ENCODE measurements at places on chromosomes 3 and 15.

GRCh38 chr3:81799403-81799802, 38.0 kb upstream of the GBE1 start:
- no peak for ATAC-seq

DNA sequence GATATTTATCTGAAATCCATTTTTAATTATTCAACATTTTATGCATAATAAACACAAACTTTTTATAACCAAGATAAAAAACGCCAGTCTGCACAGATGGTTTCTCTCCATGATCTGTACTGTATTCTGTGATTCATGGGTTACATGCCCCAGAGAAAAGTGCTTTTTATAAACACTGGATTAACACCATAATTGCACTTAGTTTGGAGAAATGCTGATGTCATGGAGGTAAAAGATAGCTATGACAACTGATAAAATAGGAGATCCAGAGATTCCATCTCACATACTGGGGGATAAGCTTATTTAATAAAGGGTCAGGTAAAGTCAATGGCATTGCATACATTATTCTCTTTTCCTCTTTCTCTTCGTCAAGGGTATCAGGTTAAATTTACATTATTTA, 1460.4 kb upstream of the ALCAM start:
- no peak for ATAC-seq

GRCh38 chr15:27796405-27797320, 302.5 kb downstream of the OCA2 start:
- ATAC-seq = no peak

DNA sequence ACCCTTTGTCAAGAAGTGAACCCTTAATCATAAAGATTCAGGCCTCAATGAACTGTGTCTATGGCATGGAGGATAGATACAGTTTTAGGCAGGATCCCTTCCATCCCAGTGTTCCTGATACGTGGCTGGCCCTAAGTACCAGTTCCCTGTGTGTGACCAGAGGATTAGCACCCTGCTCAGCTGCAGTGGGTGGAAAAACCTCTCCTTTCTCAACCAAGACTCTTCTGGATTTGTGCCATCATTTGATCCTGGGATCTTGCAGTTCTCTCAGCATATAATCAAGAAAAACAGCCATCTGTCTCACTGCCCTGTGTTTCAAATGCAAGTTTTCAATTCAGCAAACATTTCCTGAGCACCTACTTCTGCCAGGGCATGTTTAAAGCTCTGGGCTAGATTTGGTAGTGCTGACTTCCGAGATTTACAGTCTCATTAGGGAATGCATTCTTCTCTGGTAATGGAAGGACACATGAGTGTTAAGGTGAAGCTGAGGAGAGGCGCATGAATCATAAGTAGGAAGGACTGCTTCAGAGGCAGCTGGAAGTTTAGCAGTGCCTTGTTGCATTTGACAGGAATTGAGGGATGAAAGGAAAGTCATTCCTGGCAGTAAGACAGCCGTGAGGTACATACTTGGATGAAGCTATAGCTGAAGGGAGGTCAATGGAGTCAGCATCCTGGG, 388.3 kb downstream of the MFSD1 start:
- no peak for ATAC-seq

GRCh38 chr3:45280232-45280631, 54.1 kb upstream of the TMEM158 start:
- no peak for ATAC-seq

DNA sequence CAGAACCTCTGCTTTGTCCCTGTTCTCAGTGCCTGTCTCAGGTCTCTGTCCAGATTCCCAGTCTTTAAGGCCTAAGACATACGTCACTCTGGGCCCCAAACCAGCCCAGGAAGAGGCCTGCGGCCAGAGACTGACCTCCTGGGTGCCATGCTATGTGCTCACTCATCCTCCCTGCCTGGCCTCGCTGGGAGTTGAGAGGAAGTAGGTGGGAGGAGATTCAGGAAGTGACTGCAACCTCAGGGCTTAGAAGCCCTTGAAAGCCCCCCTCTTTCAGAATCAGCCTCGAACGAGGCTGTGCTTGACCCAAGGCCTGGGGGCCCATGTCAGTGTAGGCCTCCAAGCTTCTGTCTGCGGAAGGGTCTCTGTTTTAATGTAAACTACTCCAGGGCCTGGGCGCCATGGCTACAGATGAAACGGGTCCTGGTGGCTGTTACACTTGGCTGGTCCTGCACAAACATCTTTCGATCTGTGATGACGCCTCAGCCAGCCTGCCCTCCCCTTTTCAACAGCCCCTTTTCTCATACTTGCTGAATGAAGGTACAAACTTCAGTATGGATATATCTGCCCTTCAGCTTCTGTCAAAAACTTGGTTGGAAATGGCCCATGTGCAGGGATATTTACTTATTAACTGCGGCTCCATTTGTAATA, 11.7 kb downstream of the RASGRF1 start:
- peak; percentile 60 for ATAC-seq

DNA sequence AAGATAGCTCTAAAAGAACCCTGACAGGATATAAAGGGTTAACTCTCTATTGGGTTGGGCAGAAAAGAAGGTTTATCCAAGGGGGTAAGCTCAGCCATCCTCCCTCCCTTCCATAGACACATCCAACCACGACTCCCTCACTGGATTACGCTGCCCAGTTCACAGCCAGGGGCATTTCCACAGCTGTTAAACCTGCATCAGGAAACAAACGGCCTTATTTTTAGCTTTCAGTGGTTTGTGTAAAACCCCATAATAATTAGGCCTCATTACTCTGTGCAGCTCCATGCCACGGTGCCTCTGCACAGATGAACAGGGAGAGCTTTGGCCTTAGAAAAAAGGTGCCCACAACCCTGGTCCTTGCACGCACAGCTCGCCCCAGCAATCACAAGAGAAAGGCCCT, 110.6 kb downstream of the GABRB3 start:
- ATAC-seq = no peak

- no peak for ATAC-seq
These were observed 271.4 kb downstream of the POLQ start for GRCh38 chr3:121274411-121274810.

- ATAC-seq = no peak
These were observed 14.3 kb upstream of the FBXL22 start for GRCh38 chr15:63582718-63583426.

GRCh38 chr3:148990236-148990635, 1.1 kb upstream of the GYG1 start:
- no peak for ATAC-seq

DNA sequence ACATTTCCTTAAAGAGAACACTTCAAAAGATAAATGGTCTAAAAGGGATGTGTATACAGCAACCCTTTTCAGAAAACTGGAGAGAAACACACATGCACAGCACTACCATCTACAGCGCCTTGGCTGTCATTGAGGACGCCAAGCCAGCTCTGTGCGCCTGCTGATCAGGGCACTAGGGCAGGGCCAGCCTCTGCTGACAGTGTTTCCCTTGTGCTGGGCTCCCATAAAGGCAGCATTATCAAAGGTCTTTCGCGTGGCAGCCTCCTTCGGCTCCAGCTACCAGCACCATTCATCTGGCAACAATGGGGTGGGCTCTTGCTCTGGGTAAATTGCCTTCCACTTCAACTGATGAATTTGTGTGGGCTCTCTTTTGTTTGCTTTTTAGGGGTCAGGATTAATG, 53.4 kb downstream of the LDHAL6B start:
- no peak for ATAC-seq

DNA sequence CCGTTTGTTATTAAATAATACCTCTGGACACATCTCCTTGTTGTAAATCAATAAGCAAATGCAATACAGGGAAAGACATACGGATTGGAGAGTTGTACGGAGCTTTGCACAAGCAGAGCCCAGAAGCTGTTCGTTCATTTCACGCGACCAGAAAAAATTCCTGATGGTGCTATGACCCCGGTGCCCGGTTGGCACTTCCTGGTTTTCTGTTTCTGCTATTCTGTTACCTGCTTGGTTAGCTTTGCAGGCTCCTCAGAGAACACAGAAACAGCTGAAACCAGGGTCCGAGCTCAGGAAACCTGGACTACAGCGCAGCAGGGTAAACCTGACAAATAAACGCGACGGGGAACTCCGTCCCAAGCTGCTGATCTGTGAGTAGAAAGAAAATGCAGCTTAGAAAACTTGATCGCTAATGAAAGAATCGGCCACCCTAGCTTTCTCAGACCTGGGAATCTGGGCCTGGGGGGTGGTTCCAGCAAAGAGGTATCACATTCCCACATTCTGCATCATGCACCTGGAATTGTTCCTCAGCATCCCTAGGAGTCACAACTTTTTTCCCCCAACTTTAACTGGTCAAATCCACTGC, 845 bp downstream of the CNTN3 start:
- no peak for ATAC-seq

DNA sequence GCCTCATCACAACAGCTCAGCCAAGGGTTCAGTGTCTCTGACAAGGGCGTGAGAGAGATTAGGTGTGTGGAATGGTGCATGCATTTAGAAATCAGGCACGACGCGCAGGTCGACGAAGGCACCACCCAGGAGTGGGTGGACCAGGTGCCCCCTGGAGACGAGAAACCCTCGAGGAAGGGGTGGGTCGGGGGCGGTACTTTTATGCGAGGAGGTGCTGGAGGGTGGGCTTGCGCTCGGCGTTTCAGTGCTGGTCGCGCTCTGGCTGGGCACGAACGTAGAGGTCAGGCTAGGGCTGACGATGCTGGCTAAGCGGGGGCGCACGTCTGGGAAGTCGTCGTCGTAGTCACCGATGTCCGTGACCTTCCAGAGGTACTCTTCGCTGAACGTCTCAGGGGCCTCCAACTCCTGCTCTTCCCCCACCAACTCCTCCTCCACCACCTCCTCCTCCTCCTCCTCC, 393 bp downstream of the ERICH6 start:
- peak; percentile 78 for ATAC-seq

GRCh38 chr3:45041666-45042065, 15.6 kb downstream of the CLEC3B start:
- no peak for ATAC-seq

DNA sequence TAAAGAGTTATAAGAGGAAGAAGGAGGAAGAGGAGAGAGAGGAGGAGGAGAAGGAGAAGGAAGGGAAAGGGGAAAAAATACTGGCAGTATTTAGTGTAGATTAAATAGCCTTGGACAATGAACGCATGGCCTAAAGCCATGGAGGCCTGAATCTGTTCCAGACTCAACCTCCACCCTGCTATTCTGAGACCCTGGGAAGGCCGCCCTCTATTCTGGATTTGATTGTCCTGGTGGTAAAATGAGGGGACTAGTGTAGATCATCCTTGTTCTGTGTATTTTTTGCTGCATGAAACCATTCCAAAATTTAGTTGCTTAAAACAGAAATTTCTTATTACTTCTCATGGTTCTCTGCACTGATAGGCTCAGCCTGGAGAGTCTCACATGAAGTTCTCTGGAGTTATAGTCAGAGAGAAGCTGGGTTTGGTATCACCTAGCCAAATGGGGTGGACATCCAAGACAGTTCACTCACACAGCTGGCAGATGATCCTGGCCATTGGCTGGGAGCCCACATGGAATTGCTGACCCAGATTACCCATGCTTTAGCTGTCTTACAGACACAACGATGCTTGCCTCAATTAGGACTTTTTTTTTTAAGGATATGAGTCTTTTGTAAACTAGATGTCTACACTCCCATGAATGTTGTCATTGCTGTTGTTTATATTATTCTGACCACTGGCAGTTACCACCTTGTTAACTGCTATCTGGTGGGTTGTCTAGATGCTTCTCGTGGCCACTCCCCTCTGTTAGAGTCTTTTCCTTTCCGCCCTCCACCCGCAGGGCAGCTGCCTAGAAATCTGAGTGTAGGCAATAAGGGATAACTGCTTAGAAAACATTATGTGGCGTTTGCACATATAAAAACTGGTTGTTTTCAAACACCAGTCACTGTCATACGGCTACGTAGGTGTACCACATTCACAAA, 149.9 kb downstream of the SST start:
- ATAC-seq = no peak

DNA sequence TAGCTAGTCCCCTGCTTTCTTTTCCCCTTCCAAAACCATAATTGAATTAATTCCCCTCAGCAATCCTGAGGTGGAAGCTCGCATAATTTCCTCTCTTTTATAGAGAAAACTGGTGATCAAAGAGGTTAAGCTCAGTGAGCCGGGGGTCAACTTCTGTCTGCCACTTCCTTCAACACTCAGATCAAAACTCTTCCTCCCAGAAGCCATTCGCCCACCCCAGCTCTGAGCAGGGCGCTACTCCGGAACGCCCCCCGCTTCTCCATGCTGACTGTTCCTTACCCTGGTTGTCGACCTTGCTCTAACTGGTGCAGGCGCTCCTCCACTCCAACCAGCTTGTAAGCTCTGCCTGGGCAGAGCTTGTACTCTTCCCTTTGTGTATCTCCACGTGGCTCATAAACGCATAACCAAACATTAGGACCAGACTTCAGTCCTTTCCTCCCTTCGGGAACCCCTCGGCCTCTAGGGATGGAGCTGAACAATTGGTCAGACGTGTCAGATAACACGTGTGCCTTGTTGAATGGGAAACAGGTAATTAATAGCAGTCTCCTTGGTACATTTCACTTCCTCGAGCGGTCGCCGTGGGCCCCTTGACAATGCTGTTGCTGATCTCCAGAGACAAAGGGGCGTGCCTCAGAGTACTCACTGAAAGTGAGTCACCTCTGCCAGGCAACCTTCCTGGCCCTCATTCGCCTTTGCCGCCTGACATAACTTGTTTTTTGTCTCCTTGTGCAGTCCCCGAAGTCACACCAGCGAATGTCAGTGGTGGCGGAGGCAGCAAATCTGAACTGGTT, 71.8 kb downstream of the IL5RA start:
- peak; percentile 20 for ATAC-seq

GRCh38 chr3:41249318-41249717, 50.0 kb downstream of the CTNNB1 start:
- no peak for ATAC-seq

DNA sequence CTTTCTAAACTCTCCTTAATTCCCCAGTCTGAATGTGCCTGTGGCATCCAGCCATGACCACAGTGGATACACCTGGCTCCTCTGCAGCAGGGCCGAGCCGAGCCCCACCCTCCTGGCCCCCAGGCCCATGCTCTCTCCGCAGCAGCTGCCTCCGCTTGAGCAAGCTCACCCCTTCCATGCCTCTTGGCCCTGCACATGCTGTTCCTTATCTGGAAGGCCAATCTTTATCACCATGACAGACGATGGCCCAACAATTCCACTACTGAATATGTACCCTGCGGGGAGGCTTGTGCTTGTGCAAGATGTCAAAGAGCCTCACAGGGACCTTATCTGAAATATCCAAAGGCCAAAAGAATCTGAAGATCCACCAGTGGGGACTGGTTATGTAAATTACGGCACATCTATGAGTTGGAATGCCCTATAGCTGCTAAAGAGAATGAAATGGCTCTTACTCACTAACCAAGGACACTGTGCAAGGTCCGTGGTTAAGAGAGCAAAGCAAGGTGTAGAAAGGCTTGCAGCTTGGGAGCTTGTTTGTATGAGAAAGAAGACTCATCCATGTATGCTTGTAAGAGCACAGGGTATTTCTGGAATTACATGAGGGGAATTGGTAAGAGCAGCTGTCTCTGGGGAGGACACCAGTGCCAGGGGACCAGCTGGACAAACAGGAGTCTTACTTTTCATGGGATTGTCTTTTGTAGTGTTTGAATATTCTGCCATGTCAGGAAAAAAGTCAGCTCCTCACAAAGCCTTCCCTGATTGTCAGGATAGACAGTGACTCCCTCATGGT, 55.2 kb downstream of the WNT7A start:
- no peak for ATAC-seq

- no peak for ATAC-seq
These were observed 214.7 kb upstream of the NECTIN3 start for GRCh38 chr3:110856916-110857315.

- ATAC-seq = no peak
These were observed 15.8 kb downstream of the APBA2 start for GRCh38 chr15:28901587-28901980.

Measured in stimulated activated memory B cell treated with anti-CD40 and anti-IgM and Interleukin-4, amounts not matched to agents 10 μg/mL and 1 μg/mL and 100 μg/mL, for 72 hours (primary cell).